Stimulated activated memory B cell treated with anti-CD40 and anti-IgM and Interleukin-4, amounts not matched to agents 10 μg/mL and 1 μg/mL and 100 μg/mL, for 72 hours (primary cell): ENCODE measurements at places on chromosomes 11 and 22.

DNA sequence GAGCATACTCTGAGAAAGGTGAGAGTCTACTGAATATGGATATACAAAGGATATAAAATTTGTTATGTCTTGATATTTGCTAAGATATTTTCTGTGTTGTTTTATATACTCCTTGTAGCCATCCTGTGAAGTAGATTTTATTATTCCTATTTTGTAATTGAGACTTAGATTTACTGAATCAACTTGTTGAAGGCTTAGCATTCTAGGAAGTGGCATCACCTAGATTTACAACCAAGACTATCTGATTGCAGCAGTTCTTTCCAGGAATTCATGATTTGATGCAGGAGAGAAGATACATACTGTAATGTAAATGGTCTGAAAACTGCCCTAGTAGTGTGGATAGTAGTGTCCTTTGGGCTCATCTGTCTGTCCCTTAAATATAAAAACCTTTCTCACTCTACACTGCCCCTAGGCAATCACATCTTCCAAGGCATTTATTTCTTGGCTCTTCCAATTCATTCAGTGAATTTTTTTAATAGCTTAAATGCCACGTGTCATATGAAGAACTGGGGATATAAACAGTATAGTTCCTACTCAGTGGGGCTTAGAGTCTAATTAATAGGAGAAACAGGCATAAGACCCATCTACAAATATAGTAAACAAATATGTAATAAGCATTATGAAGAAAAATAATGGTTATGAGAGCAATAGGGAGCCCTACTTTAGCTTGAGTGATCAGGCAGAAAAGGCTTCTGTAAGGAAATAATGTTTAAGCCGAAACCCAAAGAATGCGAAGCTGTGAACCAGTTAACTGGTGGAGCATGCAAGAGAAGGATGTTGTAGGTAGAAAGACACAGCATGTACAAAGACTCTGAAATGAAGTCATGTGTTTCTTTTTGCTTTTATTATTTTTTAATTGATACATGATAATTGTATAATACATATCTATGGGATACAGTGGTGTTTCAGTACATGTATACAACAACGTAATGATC, 13.6 kb downstream of the IPO7 start:
- ATAC-seq: no peak

GRCh38 chr11:45248501-45249011, 37.6 kb downstream of the SYT13 start:
- ATAC-seq: no peak

GRCh38 chr11:109390752-109391151, 31.2 kb upstream of the C11orf87 start:
- no peak for ATAC-seq

GRCh38 chr11:23310276-23310675, 450.0 kb upstream of the CCDC179 start:
- no peak for ATAC-seq

DNA sequence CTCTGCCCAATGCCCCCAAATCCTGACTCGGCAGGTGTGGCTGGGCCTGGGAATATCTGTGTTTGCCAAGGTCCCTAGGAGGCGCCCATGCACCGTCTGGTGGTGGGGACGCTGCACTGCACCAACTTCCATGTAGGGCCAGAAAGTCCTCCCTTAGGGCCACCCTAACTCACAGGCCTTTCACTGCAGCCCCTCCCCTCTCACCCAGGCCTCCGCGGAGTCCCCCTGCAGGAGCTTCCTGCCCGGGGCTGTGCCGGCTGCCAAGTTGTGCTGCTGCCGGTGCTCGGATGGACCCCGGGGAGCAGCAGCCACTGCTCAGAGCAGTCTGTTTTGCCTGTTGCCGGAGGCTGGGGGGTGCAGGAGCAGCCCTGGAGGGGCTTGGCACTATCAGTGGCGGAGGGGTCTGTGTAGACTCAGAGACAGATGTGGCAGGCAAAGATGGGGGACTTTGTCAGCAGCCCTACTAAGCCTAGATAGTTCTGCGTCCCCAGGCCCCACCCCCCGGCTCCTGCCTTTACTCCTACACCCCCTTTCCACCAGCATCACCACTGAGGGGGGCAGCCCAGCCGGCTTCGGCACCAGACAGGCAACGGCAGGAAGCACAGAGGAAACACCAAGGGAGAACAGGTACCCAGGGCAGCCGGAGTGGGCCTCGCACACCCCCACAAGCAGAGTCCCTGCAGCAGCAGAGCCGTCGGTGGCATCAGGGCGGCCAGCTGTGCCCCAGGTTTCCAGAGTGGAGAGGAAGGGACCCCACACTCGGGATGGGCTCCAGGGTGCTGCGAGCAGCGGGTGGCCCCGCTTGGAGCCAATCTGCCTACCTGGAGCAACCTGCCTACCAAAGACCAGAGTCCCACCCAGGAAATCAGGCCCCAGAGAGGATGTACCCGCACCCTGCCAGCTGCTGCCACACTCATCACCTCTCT, 124.3 kb downstream of the TRIM29 start:
- ATAC-seq: peak; percentile 32

GRCh38 chr22:33385611-33386010, 327.4 kb upstream of the SYN3 start:
- no peak for ATAC-seq
